GM12878 (cell line): ENCODE measurements at places on chromosomes 12 and 14.

DNA sequence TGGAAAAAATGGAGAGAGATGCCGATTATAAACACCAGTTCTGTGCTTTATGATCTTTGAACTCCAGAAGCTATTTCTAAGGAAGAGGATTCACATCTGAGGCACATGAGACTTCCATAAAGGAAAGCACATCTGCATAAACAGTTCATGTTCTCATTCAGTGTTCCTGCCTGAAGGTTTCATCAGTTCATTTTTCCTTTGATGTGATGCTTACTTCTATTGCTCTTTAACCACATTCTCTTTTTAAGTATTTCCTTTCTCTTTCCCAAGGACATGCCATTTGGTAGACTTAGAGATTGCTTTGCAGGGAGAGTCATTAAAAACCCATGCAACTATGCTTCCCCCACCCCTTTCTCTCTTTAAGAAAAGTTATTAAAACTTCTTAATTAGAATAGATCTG lies 387.0 kb upstream of the FLRT2 start:
- DNase-seq, result no peak

DNA sequence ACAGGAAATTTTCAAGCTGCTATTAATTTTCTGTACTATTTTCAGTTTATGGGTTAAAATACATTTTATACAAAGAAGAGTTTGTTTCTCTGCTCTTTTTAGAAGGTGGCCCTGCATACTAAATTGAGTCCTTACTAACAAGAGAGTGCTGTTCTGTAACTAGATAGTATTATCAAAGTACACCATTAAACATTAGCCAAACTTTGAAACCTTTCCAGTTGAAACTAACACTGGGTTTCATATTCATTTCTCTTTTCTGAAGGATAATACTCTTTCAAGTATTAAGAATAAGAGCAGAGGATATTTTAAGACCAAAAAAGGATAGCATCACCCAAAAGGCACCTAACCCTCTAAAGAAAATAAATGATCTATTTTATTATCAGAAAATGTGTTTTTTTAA lies 47.2 kb downstream of the PEBP1 start:
- no peak for DNase-seq

DNA sequence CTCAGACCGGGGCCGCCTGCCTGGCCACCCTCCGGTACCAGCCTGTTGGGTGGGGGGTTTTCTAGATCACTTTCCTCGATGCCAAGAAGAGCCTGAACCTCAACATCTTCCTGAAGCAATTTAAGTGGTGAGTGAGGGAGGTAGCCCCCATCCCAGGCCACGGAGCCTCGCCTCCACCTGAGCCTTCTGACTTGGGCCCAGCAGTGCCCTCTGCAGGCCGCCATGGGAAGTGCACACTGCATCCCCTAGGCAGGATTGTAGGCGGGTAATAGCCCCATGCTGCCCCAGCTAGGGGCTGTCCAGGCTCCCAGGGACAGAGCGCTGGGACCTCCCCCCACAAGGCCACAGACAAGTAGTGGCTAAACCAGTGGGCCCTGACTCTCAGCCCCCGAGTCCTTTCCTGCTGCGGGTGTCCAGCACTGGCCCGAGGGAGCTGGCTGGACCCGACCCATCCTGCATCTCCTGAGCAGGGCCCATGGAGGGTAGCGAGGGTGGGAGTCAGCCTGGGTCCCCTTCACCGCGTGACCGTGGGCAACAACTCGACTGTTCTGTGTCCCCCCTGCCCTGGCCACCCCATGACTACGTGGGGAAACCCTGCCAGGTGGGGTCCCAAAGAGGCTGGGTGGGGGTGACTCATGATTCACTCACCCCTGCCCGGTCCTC lies 15.3 kb upstream of the ADSS1 start:
- DNase-seq, result no peak

GRCh38 chr14:98198385-98198784 lies 1073.6 kb downstream of the BCL11B start:
- DNase-seq, result no peak

GRCh38 chr12:114955414-114956014 lies 271.5 kb upstream of the TBX3 start:
- DNase-seq, result no peak

DNA sequence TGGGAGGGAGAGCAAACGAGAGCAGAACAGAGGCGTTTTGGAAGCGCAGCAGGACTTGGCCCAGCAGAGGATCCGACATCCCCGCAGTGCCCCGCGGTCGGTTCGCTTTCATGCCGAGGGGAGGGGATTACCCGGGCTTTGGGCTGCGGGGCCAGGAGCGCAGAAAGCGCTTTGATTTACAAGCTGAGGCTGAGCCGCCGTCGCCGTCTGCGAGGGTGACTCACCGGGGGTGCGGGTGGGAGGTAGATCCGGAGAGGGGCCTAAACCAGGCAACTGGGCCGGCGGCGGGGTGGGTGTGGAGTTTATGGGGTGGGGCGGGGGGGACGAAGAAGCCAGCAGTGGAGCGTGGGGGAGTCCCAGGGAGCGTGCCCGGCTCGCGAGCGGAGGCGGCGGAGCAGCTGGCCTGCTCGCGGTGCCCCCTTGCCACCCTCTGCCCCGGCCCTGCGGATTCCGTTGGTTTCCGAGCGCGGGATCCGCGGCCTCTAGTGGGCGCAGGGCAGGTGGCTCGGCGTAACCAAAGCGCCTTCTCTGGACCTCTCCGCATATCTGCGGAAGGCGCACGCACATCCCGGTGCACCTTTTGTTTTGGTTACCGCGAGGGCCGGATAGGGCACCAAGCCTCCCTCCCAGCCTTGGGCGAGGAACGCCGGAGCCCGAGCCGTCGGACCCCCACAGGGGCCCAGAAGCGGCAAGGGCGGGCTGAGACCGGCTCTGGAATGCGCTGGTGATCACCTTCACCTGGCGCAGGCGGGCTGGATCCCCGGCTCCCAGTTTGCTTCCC lies 2.6 kb downstream of the SIX4 start:
- no peak for DNase-seq

GRCh38 chr12:113852695-113853490 lies 113.2 kb downstream of the RBM19 start:
- no peak for DNase-seq

DNA sequence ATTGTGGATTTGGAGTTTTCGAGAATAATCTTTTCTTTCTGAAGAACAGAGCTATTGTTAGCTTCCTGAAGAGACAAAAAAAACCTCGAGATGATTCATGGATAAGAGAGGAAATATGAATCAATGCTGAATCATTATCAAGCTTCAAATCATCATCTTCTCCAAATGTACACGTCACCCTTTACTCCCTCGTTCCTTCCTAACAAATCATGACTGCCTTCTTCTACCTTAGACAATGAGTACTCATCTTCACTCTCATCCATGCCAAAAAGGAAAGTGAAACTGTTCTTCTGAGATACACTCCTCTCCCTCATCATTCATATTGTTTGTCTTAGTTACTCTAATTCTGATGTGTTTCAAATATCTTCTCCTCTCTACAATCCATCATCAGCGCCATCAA lies 1115.8 kb upstream of the ATXN7L3B start:
- no peak for DNase-seq

DNA sequence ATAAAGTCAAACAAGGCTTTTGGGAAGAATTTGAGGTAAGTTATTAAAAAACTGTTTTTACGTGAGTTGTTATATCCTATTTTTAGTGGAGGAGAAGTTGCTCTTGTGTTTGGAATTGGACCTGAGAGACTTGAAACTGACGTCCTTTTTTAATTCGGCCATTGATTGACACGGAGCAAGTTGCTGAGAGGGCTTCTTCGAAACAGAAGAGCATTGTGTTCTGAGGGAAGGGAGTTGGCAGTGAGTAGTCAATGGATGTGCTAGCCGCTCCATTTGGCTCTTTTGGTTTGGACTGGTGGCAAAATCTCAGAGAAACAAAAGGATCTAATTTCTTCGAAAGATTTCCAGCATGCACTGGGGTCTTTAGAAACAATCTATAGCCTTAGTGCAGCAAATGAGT lies 37.3 kb downstream of the PTPN11 start:
- DNase-seq, result no peak

- DNase-seq, result no peak
Observed at GRCh38 chr14:27242874-27243273, 645.0 kb upstream of the NOVA1 start.
